ENCODE measurements at places on chromosomes 1 and 21. TPM values are rescaled to one million over a fixed set of nuclear protein-coding genes. Genes with fewer than 3 reads are reported as not detected.
A peak's percentile ranks its signal among the peaks of the same experiment; 100 is the strongest.

The PDE9A gene
- 40.5 TPM for total RNA-seq

The CACHD1 gene
- 9.5 TPM for total RNA-seq

The RIPPLY3 gene
- total RNA-seq = not detected

The NT5C1A gene
- total RNA-seq = not detected

The NBPF1 gene
- 28.0 TPM for total RNA-seq

The PGLYRP4 gene
- not detected for total RNA-seq

The FAM163A gene
- total RNA-seq = 0.17 TPM

The KRTAP19-3 gene
- not detected for total RNA-seq

The BLACAT1 gene
- total RNA-seq = not detected

The FAM72A gene
- 7.8 TPM for total RNA-seq

The OR2M3 gene
- not detected for total RNA-seq

DNA sequence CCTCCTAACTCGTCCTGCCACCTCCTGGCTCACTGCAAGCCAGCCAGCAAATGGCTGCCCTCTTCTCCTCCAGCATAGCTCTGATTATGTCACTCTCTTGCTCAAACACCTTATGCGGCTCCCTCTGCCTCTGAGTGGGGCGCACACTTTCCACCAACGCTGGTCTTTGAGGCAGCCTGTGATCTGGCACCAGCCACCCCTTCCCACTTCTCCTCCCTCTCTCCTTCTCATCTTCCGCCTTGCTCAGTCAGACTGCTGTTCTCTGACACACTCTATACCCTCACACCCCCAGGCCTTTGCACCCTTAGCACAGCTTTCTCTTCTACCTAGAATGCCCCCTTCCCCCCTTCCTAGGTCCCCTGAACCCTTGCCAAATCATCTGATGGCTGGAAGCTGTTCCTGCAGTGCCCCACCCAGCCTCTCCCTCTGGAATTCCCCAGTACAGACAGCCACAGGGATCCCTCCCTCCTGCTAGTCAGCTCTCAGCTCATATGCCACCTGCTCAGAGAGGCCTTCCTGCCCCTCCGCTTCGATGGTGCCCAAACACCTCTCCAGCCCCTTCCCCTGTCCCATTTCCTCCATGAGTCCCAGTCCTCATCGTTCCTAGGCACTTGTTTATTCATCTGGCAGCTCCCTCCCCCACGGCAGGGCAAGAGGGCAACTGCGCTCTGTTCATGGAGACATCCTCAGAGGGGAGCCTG lies 21.7 kb upstream of the PEF1 start:
- no peak for DNase-seq
- H3K27me3 ChIP-seq = no peaks in the 10 kb centered on the region
- H3K4me1 ChIP-seq = peaks cover 19% of the 10 kb centered on the region

GRCh38 chr1:207345644-207346477 lies 24.4 kb downstream of the CD55 start:
- H3K27ac ChIP-seq = no peak overlapping the region
- H3K27me3 ChIP-seq = no peaks in the 10 kb centered on the region
- no peak overlapping the region for H3K4me3 ChIP-seq

DNA sequence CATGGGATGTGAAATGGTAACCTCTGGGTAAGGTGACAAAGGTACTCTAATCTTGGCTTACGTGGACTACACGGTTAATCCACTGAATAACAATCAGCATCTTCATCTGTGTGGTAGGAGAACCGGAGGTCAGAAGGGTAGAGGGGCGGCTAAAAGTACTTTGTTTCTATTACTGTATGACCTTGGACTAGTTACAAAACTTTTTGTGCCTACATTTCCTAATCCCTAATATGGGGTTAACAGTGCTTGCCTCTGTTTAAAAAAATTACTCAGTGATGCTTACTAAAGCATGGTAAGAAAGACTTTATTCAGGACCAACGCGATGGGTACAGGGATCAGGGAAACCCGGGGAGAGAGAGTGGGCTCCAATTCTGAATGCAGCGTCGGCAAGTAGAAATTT lies 1.7 kb upstream of the MRPS6 start:
- H3K27ac ChIP-seq = no peak overlapping the region
- H3K36me3 ChIP-seq = no peaks in the 10 kb centered on the region
- no peak for DNase-seq
- no peaks in the 10 kb centered on the region for H3K27me3 ChIP-seq
- peaks cover 19% of the 10 kb centered on the region for H3K4me1 ChIP-seq

- H3K4me3 ChIP-seq = no peak overlapping the region
- no peaks in the 10 kb centered on the region for H3K36me3 ChIP-seq
- H3K4me1 ChIP-seq = no peaks in the 10 kb centered on the region
- H3K27me3 ChIP-seq = no peaks in the 10 kb centered on the region
- no peak overlapping the region for H3K27ac ChIP-seq
- no peak for DNase-seq
Measured at GRCh38 chr1:157968946-157969345, 24.5 kb upstream of the KIRREL1 start.

DNA sequence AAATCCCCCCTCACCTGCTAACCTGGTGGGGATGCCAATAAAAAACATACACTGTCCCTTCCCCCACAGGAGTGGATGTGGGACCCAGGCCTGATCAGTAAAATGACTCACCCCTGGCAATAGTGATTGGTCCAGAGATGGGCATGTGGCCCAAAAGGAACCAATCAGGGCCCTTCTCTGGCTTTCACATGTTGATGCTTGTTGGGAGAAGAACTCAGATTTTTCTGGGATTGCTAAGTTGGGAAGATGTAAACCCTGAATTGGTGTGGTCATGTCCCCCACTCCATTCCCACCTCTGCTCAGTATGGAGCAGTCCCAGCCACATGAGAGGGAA lies 43.6 kb upstream of the ACTL8 start:
- H3K27me3 ChIP-seq = no peaks in the 10 kb centered on the region
- H3K4me3 ChIP-seq = no peak overlapping the region
- no peaks in the 10 kb centered on the region for H3K36me3 ChIP-seq
- no peaks in the 10 kb centered on the region for H3K4me1 ChIP-seq
- no peak overlapping the region for H3K27ac ChIP-seq
- DNase-seq = no peak

- DNase-seq = no peak
- H3K27me3 ChIP-seq = no peaks in the 10 kb centered on the region
- H3K27ac ChIP-seq = no peak overlapping the region
- H3K4me1 ChIP-seq = peaks cover 10% of the 10 kb centered on the region
- H3K4me3 ChIP-seq = no peak overlapping the region
Measured at GRCh38 chr1:93617670-93618499, 63.8 kb downstream of the BCAR3 start.

- DNase-seq = no peak
- no peak overlapping the region for H3K4me3 ChIP-seq
- no peaks in the 10 kb centered on the region for H3K36me3 ChIP-seq
- H3K4me1 ChIP-seq = no peaks in the 10 kb centered on the region
- no peaks in the 10 kb centered on the region for H3K27me3 ChIP-seq
Measured at GRCh38 chr21:16419188-16419921, 689.6 kb downstream of the USP25 start.

DNA sequence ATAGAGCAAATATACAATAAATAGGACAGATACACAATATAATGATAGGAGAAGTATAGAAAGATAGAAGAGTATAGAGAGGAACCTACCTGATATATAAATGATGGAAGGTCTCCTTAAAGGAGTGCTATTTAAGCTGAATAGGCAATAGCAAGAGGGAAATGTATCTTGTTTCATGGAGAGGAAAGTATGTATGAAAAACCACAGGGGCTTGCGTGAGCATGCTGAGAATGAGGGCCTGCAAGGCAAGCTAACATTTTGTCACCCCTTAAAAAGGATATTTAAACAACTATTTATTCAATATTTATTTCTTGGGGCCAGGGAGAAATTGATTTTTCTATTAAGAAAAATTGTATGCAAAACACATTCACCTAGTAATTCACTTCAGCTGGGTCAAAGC lies 150.9 kb upstream of the ZRANB2 start:
- no peaks in the 10 kb centered on the region for H3K4me1 ChIP-seq
- no peaks in the 10 kb centered on the region for H3K27me3 ChIP-seq
- no peak overlapping the region for H3K27ac ChIP-seq
- H3K36me3 ChIP-seq = no peaks in the 10 kb centered on the region

GRCh38 chr1:6998267-6998666 lies 213.0 kb downstream of the CAMTA1 start:
- H3K36me3 ChIP-seq = no peaks in the 10 kb centered on the region
- H3K27ac ChIP-seq = no peak overlapping the region
- H3K4me1 ChIP-seq = no peaks in the 10 kb centered on the region

DNA sequence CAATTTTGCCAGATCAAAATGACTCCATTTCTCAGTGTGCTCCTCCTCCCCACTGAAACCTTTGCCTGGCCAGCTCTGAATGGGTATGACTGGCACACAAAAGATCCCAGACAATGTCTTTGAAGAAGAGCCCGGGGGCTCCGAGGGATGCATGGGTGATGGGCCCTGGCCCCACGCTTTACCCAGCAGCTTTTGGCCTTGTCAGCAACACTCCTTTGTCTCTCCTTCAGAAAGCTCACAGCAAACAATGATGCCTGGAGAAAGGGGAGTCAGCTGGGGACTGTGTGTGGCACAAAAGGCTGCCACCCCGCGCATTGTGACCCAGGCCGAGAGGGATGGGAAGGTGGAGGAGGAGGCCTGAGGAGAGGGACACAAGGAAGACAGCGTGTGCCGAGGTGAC lies 45.9 kb downstream of the PLXNA2 start:
- H3K27me3 ChIP-seq = no peaks in the 10 kb centered on the region
- no peaks in the 10 kb centered on the region for H3K4me1 ChIP-seq
- no peak for DNase-seq
- H3K27ac ChIP-seq = no peak overlapping the region
- H3K4me3 ChIP-seq = no peak overlapping the region

DNA sequence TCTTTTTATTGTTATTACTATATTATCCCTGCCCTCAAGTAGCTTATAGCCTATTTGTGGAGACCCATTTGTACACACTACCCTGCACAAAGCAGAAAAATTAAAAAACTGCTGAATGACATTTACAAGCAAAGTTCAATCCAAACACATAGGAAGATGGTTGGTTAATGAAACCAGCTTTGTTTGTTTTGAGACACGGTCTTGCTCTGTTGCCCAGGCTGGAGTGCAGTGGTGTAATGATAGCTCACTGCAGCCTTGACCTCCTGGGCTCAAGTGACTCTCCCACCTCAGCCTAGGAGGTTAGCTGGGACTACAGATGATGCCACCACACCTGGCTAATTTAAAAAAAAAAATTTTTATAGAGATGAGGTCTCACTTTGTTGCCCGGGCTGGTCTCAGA lies 31.6 kb downstream of the TGFB2 start:
- H3K36me3 ChIP-seq = no peaks in the 10 kb centered on the region
- H3K27ac ChIP-seq = no peak overlapping the region
- no peak overlapping the region for H3K4me3 ChIP-seq
- H3K27me3 ChIP-seq = no peaks in the 10 kb centered on the region

GRCh38 chr1:8976338-8976737 lies 30.7 kb downstream of the CA6 start:
- no peaks in the 10 kb centered on the region for H3K36me3 ChIP-seq
- peaks cover 3% of the 10 kb centered on the region for H3K4me1 ChIP-seq
- H3K27me3 ChIP-seq = no peaks in the 10 kb centered on the region
- no peak overlapping the region for H3K4me3 ChIP-seq
- DNase-seq = no peak

DNA sequence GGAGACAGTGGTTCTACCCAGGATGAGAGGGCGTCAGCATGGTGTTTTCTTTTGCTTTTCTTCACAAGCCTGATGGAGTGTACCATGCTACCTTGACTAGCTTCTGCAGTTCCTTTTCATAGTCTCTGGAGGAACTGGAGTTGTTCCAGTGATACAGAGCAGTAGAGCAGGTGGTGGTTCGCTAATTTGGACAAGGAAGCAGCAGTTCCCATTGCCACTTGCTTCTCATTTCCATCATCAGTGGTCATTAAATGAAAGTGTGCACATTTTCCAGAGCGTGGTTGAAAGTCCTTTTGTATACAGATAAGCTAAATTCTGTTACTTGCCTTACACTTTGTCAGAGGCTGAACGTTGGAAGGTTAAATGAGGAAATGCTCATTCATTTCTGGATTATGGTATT lies 182.3 kb downstream of the C1orf21 start:
- no peak for DNase-seq
- H3K4me3 ChIP-seq = no peak overlapping the region

- no peaks in the 10 kb centered on the region for H3K27me3 ChIP-seq
- no peaks in the 10 kb centered on the region for H3K36me3 ChIP-seq
- peak overlapping the region; percentile 41 for H3K27ac ChIP-seq
Measured at GRCh38 chr21:37358397-37358796, 8.2 kb upstream of the DYRK1A start.

DNA sequence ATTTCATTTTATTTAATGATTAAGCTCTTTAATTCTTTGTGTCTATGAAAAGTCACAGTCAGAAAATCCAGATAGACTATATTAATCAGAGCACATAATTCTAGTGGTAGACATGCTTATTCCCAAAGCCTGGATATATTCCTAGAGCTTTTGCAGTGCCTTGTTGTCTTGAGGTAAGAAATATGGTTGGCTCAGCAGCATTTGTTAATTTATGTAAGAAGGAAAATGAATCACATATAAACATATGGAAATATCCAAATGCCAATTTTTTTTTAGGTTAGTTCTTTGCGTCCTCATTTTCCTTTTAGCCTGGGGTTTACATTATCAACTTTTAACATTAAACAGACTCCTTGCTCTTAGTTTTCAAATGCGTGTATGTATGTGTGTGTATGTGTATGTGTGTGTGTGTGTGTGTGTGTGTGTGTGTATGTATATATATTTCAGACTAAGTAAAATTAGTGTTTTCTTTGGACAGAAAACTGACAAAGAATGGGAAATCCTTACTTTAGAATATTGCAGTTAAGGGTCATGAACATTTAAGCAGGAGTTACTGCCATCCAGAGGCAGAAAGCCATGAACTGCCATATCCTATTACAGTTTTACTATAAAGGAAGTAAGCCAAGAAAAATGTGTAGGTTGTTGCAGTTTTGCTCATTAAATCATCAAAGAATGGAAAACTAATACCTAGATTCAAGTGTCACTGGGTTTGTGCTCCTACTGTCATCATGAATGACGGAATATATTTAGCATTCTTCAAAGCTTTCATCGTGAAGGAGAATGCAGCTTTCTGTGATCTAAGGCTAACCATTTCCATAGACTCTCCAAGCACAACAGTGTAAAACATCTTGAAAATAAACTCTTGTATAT lies 477.1 kb upstream of the NR5A2 start:
- no peak overlapping the region for H3K27ac ChIP-seq
- H3K4me3 ChIP-seq = no peak overlapping the region
- H3K36me3 ChIP-seq = no peaks in the 10 kb centered on the region
- no peaks in the 10 kb centered on the region for H3K27me3 ChIP-seq
- H3K4me1 ChIP-seq = no peaks in the 10 kb centered on the region
- no peak for DNase-seq

DNA sequence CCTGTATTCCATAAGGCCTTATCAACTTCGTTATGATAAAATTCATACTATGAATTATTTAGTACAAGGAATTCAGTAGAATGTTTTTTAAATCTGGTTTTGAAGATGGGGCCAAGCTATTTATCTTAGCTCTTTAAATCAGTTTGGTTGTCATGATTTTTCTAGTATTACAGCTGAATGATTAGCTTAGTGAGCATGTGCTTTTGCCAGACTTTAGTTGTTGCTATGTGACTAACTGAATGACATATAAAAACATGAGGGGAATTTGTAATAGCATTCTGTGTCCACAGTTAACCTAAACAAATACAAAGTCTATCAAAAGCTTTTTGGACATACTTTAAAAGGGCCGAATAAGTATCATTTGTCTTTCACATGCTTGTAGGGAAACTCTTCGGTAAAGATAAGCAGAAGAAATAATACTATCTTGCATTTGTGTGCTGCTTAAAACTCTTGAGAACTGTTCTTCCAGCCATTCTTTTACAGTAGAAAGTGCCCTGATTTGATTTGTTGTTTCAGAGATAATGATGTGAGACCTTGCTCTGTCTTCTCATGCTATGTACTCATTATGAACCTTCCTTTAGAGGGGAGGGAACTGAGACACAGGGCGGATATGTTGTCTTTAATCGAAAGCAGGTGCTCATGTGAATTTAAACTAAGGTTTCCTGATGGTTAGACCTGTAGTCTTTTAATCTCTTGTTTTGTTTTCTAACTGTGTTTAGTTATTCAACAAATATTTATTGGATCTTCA lies 18.8 kb downstream of the NEK7 start:
- no peak overlapping the region for H3K4me3 ChIP-seq
- no peak for DNase-seq
- H3K36me3 ChIP-seq = no peaks in the 10 kb centered on the region
- peak overlapping the region; percentile 46 for H3K27ac ChIP-seq

All from spleen (tissue), 13 donors.